ENCODE measurements at places on chromosomes 6 and 20.

DNA sequence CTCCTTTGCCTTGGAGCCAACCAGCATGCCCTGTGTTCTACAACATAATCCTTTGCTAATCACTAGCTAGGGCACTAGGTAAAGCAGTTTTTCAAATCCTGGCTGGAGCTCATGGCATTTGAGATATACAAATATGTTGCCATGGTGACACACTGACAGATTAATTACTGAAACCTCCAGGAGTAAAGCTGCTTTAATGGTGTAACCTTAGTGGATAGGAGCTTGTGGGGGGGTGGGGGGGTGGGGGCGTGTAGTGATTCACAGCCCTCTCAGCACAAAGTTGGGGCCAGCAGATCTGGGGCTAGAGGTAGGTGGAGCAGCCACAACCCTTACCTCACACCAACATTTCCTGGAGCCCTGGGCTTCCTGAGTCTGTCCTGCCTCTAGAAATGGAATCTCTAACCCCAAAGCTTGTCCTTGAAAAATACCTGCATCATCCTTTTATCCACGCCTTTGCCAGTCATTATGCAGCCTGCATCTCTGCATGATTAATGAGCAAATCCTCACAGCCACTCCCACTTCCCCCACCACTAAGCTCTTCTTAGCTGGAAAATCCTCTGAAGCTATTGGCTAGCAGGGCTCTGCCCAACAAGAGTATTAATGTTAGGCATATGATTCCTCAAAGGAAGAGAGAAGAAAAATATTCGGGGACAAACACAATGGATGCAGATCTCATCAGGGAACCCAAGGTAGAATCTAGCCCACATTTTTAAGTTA is 84.5 kb upstream of the PRND start:
- DNase-seq = no peak

- no peak for DNase-seq
Observed at GRCh38 chr6:10460096-10460495, 45.2 kb upstream of the TFAP2A start.

GRCh38 chr20:23776067-23776771 is 25.5 kb upstream of the CST1 start:
- no peak for DNase-seq

GRCh38 chr6:7324520-7324919 is 11.5 kb upstream of the SSR1 start:
- DNase-seq = no peak

DNA sequence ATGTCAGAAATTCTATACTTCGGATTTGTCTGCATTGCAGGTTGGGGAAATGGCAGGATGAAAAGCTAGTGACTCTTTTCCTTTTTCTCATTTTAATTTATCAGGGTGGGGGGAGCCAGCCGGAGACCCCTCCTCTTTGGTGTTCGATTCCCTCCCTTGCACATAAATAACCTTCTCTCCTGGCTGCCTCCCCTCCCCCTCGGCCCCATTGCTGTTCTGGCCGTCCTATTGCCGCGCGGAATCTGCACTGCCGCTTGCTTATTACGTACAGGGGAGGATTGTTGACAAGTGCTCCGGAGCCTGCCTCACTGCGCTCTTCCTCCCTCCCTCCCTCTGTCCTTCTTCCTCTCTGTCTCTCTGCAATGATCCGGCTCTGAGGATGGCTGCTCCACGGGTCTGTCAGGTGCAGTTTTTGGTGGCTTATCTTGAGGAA is 154.7 kb downstream of the JARID2 start:
- DNase-seq = no peak

DNA sequence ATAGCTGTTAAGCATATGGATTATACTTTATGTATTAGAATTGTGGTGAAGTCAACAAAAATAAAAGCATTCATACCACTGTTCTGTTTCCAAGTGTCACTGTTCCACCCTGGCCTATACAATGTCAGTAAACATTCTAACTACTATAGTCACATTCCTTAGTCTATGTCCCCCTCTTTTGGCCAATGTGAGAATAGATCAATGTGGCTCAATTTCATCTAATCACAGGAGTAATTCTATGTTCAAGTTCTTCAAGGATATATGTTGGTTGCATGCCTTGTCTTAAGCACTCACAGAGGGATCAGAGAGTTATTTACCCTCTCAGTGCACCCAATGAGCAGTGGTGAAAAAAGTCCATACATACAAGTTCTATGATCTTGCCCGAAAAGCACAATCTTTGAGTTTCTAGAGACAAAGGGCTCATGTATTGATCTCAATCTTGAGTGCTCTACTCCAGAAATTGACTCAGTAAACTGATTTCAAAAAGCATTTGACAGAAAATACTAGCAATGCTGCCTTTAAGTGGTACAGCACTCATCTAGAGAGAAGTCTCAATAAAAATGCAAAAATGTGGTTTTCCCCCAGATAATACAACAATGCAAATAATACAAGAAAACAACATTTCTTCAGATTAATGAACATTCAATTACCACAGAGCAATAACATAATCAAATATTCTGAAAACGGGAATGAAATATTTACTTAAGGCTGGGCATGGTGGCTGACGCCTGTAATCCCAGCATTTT is 16.5 kb downstream of the SMLR1 start:
- DNase-seq = no peak

DNA sequence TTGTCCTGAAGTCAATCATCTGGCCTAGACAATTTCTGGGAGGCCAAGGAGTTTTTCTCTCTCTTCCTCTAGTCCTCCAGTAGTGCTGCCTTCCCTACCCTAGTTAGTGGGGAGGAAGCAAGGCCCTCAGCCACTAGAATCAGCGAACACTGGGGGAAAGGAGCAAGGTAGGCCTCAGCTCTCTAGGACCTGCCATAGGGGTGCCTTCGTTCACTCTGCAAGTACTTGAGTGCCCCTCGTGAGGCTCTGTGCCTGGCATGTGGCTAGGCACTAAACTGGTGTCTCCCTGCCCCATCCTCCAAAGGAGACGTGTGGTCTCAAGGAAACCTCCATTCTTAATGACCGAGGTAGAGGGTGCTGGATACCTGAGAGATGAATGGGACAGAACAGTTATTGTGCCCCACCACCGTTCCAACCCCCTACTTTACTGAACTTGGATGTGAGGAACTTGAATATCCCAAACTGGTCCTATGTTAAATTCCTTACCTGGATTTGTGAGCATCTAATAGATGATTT is 1.1 kb downstream of the DEF6 start:
- no peak for DNase-seq

DNA sequence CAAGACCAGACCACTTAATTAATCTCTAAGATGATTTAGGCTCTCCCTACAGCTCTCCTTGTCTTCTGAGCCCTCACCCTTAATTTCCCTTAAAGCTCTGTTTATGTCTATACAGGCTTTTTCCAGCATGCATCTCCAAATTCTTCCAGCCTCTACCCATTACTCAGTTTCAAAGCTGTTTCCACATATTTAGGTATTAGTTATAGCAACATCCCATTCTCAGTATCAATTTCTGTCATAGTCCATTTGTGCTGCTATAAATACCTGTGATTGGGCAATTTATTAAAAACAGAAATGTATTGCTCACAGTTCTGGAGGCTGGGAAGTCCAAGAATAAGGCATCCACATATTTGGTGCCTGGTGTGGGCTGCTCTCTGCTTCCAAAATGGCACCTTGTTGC is 2.3 kb upstream of the SERPINB1 start:
- DNase-seq = no peak

DNA sequence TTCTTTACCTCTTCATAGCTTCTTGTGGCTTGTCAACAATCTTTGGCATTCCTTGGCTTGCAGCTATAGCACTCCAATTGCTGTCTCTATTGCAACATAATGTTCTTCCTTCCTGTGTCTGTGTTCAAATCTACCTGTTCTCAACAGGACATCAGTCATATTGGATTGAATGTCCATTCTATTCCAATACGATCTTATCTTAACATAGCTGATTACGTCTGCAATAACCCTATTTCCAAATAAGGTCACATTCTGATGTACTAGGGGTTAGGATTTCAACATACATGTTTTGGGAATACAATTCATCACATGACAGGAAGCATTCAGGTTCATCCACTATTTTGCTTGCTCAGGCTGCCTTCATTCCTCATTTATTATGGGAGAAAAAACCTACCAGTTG is 684.4 kb upstream of the CITED2 start:
- DNase-seq = no peak

- DNase-seq = no peak
Observed at GRCh38 chr20:1061484-1062221, 56.7 kb upstream of the PSMF1 start.

- no peak for DNase-seq
Observed at GRCh38 chr6:1503811-1504210, 105.9 kb upstream of the FOXC1 start.

GRCh38 chr6:79465381-79465780 is 71.8 kb downstream of the LCA5 start:
- DNase-seq = no peak

GRCh38 chr20:2760297-2760951 is 40.0 kb downstream of the CPXM1 start:
- no peak for DNase-seq

DNA sequence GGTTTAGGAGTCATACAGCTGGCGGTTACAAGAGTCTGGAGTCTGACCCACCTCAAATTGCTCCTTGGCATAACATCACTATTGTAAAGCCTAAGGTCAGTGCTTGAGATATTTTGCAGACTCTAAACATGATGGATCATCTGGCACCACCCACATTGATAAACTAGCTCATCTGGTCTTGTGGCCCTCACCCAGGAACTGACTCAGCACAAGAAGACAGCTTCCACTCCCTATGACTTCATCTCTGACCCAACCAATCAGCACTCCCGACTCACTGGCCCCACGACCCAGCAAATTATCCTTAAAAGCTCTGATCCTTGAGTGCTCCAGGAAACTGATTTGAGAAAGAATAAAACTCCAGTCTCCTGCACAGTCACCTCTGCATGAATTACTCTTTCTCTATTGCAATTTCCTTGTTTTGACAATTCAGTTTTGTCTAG is 115.9 kb downstream of the CD24 start:
- no peak for DNase-seq

GRCh38 chr6:93859971-93860370 is 440.6 kb upstream of the EPHA7 start:
- no peak for DNase-seq

DNA sequence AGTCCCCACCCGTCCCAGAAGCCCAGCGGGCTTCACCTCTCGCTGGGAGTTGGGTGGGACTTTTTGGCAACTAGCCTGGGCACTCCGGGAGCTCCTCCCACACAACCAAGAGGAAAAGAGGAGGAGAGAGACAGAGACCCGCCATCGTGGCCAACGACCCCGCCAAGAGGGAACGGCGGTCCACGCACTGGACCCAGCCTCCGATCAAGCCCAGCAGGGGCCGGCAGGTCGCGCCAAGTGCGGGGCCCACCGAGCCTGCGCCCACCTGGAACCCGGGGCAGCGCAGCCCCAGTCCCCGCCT is 3.0 kb upstream of the TMEM14C start:
- no peak for DNase-seq

GRCh38 chr20:47610247-47610944 is 108.7 kb downstream of the NCOA3 start:
- DNase-seq = peak; percentile 78

GRCh38 chr6:108762394-108762793 is 85.8 kb upstream of the ARMC2 start:
- DNase-seq = no peak

- DNase-seq = no peak
Observed at GRCh38 chr20:37416848-37417616, 71.1 kb downstream of the SRC start.

DNA sequence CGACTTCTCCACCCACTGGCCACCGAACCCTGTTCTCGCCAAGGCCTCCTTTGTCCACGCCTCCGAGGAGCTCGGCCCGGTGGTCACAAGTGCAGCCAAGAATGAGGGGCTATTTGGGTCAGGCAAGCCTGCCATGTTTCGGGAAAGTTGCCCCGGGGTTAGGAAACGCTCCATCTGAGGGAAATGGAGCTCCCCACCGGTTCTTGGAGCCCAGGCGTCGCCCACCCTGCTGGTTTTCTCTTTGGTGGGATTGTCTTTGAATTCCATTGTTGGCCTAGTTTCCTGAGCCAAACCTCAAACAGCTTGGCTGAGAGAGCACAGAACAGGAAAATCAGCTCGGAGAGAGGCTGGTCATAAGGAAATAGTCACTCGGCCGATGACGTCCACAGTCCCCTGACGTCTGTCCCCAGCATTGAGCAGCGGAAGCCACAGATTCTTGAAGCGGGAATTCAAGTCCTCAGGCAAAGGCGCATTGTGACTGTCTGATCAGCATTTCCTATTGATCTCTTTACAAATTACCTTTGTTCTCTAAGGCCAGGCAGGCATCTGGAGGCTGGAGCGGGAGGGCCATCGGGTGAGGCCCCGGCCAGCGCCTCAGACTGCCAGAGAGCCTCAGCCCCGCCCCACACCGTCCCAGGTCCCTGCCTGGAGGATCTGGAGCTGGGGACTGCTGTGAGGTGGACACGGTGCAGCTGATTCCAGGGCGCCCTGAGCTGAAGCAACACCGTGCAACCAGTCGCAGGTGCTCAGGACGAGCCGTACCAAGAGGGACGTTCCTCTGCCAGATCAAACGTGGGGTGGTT is 138.6 kb downstream of the DLL1 start:
- DNase-seq = no peak

- DNase-seq = no peak
Observed at GRCh38 chr20:40967700-40968099, 60.9 kb upstream of the TOP1 start.

DNA sequence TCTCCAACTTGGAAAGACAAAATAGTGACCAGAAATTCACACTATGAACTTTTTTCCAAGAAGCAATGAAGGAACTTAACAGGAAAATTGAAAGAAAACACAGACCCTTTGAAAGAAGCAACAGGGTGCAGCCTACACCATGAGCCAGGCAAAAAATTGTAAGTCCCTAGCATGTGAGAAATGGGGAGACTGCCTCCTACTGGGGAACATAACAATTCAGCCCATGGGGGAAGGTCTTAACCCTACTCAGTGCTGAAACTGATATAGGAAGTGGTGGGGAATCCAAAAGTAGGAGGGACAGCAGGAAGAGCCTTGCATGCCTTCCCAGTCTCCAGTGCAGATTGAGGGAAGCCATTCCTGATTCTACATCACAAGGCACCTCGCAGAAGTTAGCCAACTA is 235.1 kb upstream of the UFL1 start:
- DNase-seq = no peak

DNA sequence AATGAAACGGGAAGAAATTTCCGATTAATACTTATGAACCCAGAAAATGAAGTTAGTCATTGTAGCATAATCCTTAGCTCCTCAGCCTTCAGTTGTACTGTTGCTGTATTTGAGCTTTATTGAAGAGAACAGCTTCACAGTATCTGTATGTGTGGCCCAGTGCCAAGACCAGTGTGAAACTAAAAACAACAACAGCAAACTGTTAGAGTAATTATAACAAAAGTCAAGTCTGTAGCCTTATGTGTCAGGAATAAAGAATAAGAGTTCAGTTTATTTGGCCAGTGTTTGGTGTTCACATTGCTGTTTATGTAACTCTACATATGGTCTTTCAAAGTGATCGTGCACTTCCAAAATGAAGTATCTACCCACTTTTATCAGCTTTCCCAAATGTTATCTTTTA is 70.9 kb downstream of the ARID1B start:
- no peak for DNase-seq

DNA sequence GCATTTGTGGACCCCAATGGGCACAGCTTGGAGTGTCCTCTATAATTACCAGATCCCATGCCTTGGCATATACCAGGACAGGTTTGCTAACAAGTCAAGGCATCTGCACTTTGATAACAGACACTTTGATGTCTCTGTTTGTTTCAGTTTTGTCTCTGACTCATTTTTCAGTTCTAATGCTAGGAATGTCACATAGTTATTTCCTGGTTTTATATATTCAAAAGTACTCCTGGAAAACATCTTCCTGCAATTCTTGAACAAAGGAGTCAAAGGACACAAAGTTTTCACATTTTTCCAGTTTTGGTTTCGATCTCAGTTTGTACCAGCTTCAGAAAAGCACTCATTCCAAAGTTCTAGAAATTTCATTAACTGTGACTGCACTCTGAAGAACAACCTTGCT is 188.1 kb downstream of the FOXC1 start:
- DNase-seq = no peak
